ENCODE measurements at places on chromosomes 1 and 21.

DNA sequence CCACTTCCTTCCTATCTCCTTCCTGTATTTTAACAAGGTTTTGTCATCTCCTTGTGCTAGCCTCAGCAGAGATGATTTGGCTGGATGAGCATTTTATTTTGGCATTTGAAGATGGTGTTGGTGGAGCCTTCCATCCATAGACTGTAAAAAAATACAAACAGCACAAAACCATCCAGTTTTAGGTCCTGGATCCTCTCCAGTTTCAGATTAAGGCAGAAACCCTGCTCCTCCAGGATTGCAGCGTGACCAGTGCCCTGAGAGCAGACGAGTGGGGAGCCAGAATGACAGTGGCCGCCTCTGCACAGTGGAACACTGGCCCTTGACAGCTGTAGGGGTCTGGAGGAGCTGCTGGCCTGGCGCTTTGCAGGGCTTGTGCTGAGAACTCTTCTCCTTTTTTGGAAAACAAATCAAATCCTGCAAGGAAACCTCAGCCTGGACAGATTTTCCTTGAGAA is 72.2 kb upstream of the GADD45A start:
- no peak for DNase-seq

DNA sequence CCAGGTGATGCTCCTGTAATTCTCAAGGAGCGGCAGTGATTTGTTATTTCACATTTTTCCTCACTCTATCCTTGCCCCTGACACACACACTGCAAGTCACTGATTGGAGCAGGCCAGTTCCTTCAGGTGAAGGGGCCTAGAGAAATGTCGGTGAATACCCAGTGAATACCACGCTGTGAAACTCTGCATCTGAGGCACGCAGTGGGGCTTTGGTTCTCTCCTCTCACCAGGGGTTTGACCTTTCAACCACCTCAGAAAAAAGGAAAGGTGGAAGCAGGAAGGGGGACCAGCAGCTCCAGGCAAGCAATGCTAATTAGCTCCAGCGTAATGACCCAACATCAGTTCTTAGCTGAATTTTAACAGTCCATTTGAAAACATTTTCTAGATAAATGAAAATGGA is 532 bp upstream of the FAM177B start:
- DNase-seq: no peak

- DNase-seq: no peak
Observed at GRCh38 chr1:63827411-63828321, 53.8 kb downstream of the ROR1 start.

DNA sequence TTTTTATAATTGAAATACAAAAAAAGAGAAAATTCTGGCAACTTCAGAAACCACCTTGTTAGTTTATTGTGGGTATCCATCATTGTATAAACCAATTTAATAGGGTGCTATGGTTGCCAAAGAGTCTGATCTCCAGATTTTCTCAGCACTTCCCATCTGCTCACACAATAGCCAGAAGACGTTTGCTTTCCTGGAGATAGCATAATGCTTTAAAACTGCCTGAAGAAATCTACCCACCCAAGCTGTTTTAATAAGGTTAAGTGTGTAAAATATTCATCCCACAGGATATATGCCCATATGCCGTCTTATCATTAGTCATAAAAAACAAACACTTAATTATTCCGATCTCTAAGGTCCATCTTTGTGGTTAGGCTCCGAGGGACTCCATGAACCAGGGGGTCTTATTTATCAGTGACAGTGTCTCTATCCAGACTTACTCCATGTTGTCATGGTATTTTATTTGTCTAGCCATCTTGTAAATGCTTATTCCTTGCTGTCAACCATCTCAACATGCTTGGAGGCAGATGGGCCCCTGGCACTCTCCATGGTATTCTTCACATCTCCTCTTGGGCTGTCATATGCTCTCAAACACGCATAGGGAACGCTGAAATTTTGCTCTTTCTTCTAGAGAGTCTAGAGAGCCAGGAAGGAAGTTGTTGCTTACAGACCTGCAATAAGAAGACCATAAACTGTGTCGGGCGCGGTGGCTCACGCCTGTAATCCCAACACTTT is 58.5 kb downstream of the MAP10 start:
- DNase-seq: no peak

- DNase-seq: no peak
Observed at GRCh38 chr1:20229171-20229570, 42.9 kb upstream of the PLA2G2C start.

DNA sequence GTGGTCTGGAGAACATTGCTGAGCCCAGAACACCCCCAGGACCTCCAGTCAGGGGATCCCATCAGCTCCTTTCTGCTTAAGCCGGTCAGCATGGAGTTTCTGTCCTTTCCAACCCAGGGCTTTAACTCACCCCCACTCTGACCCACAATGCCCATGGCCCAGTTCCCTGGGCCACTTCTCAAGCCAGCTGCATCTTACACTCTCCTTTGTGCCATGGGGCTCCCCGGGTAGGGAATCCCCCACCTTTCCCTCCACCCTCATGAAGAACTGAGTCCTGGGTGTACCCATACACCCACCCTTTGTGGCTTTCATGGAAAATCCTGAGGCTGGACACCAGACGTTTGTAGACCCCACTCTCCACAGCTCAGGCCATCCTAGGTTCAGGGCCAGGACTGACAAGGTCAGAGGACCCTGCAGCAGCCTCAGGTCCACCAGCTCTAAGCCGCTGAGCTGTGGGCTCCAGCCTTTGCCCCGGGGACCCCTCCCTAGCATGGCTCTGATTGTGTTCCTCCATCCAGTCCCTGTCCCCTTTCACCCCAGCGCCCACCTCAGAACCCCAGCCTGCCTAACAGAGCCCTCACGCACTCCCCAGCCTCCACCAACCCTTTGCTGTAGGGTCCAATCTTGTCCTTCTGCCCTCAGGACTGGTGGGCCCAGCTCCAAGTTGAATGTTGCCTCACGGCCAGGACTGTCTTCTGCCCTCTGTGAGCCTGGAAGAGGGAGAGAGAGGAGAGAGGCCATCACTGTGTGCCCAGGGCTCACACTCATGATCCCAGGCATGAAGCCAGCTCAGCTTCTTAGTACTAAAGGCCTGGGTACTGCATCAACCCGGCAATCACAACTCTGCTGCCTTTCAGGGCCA is 394.8 kb downstream of the MATN1 start:
- DNase-seq: no peak

DNA sequence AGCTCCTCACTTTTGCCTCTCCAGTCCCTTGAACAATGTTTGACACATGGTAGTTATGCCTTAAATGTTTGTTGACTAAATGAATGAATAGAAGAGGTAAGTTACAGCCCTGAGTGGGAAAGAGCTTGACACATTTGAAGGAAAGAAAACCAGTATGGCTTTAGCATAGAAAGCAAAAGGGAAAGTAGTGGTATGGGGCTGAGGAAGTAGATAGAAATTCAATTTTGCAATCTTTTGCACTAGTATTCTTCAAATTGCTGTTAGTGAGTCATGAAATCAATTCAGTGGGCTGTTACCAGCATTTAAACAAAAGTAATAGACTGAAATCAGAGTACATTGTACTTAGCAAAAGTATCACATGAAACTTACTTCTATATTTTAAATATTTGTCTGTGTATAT is 21.1 kb downstream of the PLA2G4A start:
- DNase-seq: no peak

DNA sequence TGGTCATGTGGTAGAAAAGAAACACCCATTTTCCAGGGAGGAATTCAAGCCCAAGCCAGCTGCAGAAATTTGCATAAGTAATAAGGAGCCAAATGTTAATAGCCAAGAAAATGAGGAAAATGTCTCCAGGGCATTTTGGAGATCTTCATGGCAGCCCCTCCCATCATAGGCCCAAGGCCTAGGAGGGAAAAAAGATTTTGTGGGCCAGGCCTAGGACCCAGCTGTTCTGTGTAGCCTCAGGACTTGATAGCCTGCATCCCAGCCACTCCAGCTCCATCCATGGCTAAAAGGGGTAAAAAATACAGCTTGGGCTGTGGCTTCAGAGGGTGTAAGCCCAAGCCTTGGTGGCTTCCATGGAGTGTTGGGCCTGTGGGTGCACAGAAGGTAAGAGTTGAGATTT is 21.4 kb upstream of the LYPD8 start:
- no peak for DNase-seq

- DNase-seq: no peak
Observed at GRCh38 chr1:100931716-100932115, 35.8 kb downstream of the SLC30A7 start.

GRCh38 chr1:240906477-240906876 is 294.5 kb upstream of the GREM2 start:
- no peak for DNase-seq

GRCh38 chr1:229757226-229757625 is 131.2 kb downstream of the URB2 start:
- no peak for DNase-seq

GRCh38 chr1:79040424-79041082 is 34.0 kb upstream of the ADGRL4 start:
- no peak for DNase-seq

DNA sequence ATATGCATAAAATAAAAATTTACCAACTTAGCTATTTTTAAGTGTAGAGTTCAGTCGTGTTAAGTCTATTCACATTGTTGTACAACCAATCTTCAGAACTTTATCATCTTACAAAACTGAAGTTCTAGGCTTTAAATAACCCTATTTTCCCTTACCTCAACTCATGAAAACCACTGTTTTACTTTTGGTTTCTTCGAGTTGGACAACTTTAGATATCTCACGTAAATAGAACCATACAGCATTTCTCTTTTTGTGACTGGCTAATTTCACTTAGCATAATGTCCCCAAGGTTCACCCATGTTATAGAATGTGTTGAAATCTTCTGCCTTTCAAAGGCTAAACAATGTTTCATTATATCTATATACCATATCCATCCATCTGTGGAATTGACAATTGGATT is 819.0 kb upstream of the ADGRL4 start:
- no peak for DNase-seq

GRCh38 chr1:155126556-155127104 is 1.0 kb upstream of the EFNA1 start:
- DNase-seq: no peak

GRCh38 chr21:32653326-32653901 is 41.2 kb upstream of the CFAP298 start:
- DNase-seq: peak; percentile 8

GRCh38 chr1:6572653-6573383 is 7.0 kb upstream of the ZBTB48 start:
- DNase-seq: no peak

DNA sequence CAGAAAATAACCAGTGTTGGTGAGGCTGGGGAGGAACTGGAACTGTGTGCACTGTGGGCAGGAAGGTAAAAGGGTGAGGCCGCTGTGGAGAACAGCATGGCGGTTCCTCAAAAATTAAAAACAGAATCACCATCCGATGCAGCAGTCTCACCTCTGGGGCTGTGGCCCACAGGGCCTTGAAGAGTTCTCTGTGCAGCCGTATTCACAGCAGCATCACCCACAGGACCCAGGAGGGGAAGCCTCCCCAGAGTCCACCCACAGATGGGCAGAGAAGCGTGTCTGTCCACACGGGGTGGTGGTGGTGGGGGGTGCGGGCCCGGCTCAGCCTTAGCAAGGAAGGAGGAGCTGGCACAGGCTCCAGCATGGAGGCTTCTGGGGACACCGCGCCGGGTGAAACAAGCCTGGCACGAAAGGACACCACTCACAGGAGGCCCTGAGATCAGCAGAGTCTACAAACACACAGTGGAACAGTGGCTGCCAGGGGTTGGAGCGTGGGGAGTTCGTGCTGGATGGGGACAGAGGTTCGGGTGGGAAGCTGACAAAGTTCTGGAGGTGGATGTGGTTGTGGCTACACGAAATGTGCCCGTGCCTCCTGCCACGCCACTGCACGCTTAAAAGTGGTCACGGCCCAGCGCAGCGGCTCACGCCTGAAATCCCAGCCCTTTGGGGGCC is 11.5 kb downstream of the MORN1 start:
- DNase-seq: no peak

DNA sequence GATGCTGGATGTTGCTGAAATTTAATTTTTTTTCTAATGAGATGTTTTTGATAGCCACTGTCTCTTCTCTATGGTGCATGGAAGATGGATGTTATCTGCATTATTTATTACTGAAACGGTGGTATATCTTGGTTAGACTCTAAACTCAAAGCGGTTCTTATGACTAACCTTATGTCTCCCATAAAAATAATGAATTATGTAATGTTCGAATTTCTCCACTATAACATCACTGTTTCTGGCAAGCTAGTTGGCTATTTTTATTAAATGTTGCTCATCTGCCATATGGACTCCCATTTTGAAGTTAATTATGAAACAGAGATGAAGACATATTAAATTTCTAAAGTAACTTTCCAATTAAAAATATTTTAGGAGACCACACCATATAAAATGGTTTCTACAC is 808.6 kb upstream of the ADGRL4 start:
- no peak for DNase-seq

GRCh38 chr21:34336756-34337391 is 26.9 kb upstream of the KCNE2 start:
- DNase-seq: no peak

- DNase-seq: no peak
Observed at GRCh38 chr1:231279683-231280082, 38.7 kb downstream of the GNPAT start.

GRCh38 chr1:233364026-233364425 is 36.5 kb downstream of the MAP3K21 start:
- DNase-seq: no peak

DNA sequence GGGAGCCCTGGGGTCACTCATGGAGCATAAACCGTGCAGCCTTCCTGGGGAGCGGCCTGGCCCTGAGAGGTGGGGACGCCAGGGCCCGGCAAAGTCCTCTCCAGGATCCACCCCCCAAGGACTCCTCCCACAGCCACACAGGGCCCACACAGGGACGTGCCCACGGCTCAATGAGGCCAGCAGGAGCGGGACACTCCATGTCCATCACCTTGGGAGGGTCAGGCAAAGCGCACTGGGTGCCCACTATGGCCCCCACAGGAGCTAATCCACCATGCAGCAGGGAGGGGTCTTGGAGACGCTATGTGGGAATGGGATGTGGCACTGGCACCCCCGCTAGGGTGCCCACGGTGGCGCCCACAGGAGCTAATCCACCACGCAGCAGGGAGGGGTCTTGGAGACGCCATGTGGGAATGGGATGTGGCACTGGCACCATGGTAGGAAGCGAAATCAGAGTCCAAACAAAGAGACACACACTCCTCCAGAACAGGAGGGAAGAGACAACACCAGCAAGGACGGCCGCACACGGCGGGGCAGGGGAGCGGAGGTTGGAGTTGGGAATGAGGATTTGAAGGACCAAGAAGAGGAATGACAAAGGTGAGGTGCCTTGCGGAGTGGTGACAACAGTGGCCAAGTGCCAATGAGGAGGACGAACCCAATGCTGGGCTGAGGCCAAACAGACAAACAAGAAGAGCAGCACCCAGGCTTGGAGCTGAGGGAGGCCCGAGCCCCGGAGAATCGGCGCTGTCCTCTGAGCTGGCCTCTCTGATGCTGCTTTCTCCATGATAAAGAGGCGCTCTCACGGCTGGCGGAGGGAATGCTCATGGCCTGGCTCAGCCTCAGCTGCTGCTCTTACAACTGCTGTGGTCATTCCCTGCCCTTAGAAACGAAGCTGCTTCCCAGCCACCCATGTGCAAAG is 18.1 kb upstream of the SLC19A1 start:
- DNase-seq: no peak

DNA sequence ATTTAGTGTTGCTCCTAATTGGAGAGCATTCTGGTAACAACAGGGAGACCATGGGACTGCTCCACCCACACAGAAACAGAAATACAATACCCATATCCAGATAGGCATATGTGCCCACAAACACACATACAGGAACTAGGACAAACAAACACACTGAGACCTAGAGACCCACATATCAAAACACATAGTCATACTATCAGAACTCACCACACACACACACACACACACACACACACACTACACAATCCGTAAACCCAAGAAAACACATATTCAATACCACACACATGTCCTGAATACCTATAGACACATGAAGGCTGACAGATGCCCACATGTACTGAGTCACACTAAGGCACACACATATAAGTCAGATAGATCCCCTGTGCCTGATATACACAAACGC is 3.5 kb upstream of the NFASC start:
- no peak for DNase-seq
